ENCODE measurements at places on chromosomes 11 and 22.

- no peak for DNase-seq
Measured at GRCh38 chr11:30254307-30255298, 23.8 kb downstream of the FSHB start.

GRCh38 chr11:128630367-128631230 lies 43.2 kb upstream of the ETS1 start:
- DNase-seq, result peak; percentile 78

DNA sequence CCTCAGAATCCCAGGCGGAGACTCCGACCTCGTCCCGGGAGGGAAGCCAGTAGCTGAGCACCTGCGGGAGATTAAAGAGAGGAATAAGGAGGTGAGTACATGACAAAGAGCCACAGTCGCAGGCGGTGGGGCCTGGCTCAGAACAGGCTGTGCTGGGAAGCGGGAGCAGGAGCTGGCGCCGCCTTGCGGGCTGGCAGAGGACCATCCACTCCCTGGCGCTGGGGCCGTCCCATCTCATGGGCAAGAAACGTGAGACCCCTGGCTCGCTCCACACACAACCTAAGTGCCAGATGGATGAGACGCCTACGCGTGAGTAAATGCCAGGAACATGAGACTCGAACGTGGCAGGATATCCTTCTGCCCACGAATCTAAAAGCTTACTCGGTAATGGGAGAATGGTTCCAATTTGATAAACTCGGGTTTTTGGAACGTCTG lies 6.3 kb downstream of the CEND1 start:
- peak; percentile 57 for DNase-seq

DNA sequence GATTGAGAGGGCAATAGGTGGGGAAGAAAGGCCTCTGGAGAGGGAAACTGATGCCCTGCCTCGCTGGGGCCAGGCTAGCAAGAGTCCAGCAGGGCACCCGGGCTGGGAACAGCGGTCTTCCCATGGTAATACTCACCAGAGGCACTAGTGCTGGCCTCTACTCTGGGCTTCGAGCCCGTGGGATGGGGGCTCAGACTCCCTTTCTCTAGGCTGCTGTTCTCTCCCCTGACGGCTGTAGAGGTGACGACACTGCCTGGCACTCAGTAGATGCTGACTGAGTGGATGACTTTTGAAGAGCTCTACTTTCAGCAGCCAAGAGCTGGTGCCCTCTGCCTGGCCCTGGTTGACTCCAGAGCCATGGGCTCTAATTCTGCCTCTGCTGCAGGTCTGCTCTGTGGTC lies 818 bp upstream of the C1QTNF4 start:
- DNase-seq, result no peak

DNA sequence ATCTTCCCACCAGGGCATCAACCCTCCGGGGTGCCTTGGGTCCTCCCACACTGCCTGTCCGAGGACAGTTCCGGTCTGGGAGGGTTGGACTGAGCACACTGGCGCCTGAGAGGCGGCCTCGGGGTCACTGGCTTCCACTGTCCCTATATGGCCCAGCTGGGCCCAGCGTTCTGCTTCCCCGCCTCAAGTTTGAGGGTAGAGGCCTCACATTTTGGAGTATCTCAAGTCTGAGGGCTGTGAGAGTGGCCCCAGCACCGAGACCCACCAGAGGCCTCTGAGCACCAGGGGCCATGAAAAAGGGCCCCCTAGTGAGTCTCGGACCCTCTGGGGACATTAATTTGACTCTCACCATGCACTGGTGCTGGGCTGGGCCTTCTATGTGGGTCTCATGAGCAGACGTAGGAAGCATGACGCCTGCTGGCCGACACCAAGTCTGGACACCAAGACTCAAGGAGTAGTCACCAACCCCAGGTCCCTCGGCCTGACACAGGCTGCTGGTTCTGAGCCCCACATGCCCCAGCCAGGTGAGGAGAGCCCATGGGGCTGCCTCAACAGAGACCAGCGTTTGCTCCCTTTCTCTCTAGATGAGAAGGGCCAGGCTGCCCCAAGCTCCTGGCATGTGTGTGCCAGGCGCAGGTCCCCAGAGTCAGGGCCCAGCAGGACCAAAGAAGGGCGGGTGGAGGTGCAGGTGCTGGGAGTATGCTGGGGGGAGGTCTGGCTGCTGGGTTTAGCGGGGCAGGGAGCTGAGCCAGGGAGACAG lies 27.5 kb downstream of the ARVCF start:
- no peak for DNase-seq

GRCh38 chr11:69039501-69039900 lies 9.2 kb upstream of the TPCN2 start:
- DNase-seq, result no peak

- DNase-seq, result no peak
Measured at GRCh38 chr11:65008016-65008415, 5.9 kb upstream of the ARL2 start.

- DNase-seq, result peak; percentile 84
Measured at GRCh38 chr22:32531931-32532819, 57.6 kb downstream of the FBXO7 start.

DNA sequence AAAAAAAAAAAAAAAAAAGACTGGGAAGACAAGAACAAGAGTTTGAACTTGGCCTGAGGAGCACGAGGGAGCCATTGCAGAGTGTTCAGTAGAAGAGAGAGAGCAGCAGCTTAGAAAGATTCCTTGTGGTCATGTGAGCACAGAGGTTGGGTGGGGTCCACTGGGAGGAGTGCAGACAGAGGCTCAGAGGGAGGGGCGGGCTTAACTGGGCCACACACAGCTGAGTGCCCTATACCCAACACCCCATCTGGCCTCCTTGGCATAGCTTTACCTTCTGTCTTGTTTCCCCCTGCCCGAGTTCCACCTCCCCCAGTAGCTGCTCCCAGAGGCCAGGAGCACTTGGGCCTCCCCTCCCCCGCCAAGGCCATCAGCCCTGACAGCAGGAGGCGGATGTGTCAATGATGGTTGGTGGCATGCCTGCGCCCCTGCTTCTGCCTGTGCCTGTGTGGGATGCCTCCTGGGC lies 12.1 kb downstream of the C11orf86 start:
- no peak for DNase-seq

DNA sequence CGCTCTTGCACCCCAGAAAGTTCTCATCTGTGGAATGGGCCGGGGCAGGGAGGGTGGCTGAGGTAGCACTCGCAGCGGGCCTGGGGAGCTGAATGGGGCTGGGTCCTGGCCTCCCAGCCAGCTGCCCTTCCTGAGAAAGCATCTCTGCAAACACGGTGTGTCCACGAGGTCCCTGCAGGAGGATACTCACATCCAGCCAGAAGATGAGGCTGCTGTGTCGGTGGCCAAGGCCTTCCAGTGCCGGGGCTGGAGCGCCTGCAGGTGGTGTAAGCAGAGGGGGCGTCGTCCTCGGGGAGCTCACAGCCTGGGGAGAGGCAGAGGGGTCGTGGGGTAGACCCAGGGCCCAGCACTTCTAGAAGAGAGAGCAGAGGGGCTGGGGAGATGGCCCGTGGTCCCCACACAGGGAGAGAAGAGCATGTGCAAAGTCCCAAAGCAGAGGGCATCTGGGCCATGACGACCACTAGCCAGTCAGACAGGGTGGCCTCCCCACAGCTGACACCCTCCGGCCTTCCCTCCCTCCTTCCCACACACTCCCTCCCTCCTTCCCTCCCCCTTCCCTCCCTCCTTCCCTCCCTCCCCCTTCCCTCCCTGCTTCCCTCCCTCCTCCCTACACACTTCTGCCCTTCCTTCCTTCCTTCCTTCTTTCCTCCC lies 97.9 kb downstream of the WNT7B start:
- no peak for DNase-seq

- DNase-seq, result no peak
Measured at GRCh38 chr11:120117991-120118390, 19.9 kb downstream of the TRIM29 start.

GRCh38 chr22:26554956-26555355 lies 35.0 kb downstream of the TPST2 start:
- DNase-seq, result no peak

DNA sequence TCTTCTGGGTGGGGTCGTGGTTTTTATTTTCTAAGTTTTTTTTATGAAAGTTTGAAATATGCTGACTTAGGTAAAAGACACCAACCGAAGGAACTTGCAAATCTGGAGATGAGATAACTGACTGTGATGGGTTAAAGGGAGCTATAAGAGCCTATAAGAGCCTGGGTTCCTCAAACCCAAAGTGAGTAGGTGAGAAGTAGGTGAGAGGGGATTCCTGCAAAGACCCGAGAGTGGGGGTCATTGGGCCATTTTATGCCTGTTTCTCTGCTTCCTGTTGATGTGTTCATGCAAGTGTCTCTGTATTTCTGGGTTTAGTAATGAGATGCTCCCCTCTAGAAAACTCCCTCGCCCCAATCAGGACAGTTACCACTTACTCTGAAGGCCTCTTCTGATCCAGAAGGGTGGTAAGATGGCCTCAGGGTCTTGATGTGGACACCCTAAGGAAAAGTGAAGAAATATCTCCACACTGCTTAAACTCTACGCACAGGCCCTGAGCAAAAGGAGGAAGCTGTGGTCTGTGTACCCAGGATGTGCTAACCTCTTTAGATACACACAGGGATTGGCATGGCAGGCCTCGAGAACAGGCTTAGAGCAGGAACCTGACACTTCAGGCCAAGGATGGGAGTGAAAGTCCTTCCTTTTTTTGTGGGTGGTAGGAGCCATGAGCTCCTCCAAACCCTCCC lies 1.8 kb downstream of the FLI1 start:
- DNase-seq, result no peak

DNA sequence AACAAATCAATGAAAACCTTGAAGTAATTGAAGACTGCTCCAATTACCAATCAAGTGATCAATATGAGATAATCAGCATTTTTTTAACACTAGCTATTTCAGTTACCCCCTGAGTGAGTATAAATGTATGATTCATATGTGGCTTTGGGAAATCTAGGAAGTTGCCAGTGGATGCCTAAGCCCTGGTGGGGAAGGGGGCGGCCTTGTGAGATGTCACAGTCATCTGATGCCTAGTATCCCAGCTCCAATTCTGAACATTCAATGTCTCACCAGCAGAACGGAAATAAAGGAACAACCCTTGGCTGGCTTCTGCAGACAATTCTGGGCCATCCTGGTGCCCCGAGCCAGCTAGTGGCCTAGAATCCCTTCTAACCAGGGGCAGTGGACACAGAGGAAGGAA lies 58.5 kb upstream of the TIMP3 start:
- no peak for DNase-seq

GRCh38 chr22:45645526-45646414 lies 25.9 kb upstream of the ATXN10 start:
- peak; percentile 14 for DNase-seq

DNA sequence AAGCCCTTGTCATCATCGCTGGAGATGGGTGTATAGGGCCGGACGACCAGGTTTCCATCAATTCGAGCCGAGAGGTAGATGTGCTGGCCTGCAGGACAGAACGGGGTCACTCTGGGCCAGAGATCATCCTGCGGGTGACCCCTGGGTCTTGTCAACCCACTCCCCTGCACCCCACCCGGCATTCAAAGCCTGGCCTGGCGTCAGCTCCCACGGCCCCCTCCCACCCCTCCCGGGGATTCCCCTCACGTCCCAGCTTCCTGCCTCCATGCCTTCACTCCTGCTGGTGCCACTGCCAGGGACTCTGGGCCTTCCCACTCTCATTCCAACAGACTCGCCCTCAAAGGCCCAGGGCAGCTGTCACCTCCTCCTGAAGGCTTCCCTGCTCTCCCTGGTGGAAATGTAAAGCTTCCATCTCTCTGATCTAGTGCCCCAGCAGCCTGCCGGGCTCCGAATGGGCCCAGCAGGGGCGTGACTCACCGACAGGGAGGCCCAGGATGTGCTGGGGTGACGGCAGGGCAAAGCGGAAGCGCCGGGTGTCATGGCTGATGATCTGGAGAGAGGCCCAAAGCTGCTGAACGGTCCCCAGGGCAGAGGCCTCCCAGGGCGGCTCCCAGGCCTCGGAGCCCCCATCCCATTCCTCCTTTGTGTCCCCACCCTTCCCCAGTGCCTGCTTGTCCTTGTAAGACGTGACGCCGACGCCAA lies 9.3 kb downstream of the ATP5MGL start:
- no peak for DNase-seq

DNA sequence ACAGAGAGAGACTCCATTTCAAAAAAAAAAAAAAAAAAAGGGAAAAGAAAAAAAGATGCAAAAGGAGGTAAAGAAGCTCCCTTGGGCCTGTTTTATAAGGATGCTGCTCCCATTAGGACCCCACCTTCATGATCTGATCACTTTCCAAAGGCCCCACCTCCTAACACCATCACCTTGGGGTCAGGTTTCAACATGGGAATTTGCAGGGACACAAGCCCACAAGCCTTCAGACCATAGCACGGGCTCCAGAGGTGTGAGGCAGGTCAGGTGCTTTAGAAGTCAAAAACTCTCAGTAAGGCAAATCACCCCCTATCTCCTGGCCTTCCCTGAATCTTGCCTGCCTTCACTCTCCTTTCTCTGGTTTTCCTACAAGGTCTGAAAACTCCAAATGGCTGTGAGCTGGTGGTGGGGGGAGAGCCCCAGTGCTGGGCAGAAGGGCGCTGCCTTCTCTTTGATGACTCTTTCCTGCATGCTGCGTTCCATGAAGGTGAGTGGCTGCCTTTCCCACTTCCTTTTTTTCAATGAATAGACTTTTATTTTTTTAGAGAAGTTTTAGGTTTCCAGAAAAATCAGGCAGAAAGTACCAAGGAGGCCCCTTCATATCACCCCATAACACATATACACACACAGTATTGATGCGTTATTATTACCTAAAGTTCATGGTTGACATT lies 13.2 kb downstream of the ASPHD2 start:
- no peak for DNase-seq

DNA sequence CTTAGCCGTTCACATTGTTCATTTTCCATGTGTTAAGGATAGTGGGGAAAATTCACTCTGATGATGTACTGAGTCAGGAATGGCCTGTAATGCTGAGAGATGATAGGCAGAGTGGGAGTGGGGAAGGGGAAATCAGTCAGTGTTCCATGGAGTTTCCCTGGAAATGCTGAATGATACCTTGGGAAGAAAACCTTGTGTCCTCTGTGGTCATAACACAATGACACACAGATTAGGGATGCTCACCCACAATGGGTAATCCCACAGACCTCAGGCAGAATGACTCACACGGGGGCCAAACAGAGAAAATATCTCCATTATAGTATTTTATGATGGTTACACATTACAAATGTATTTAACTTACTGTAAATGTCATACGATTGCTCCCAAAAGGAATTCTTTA lies 118.0 kb downstream of the SNX19 start:
- DNase-seq, result peak; percentile 91
